Left colon (tissue), 2 donors: ENCODE measurements at places on chromosomes 12 and 14. TPM values are rescaled to one million over a fixed set of nuclear protein-coding genes. Genes with fewer than 3 reads are reported as not detected.
A peak's percentile ranks its signal among the peaks of the same experiment; 100 is the strongest.

GLIPR1L1 gene
- total RNA-seq: not detected

- no peak for DNase-seq
Observed at GRCh38 chr14:57209561-57209960, 59.1 kb downstream of the EXOC5 start.

- no peak for DNase-seq
Observed at GRCh38 chr12:131578828-131579470, 131.9 kb upstream of the SFSWAP start.

DNA sequence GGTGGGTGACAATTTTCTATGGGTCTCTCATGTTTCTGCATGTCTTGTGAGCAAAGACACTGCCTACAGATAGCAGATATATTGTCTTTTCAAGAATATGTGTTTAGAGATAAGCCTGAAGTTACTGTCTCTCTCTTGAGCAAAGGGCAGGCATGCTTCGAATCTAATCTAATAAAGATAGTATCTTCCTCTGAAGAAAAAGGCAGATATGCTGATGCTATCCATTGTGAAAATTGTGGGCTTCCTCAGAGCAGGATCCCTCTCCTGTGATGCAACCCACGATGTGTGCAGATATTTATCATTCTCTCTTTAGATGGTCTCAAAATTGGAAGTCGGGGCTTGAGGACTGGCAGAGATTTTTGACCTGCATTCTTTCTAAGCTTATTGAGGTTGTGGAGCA is 187.0 kb downstream of the DACT1 start:
- no peak for DNase-seq

MSI1 gene
- total RNA-seq: 7.4 TPM

DNA sequence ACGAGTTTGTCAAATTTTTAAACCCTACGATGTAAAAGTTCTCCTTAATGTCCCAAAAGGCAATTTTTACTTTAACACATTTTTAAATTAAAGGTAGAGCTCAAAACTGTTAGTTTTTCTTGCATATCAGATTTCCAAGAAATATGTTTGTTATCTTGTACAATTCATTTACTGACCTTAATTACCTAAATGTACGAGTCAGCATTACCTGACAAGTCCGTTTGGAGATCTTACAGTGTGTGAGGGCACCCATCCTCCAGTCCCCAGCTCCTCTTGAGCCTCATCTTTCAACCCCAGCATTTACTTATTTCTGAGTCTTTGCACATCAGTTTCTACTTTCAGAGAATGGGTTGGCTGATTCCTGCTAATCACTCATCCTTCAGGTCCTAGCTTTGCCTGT is 23.7 kb downstream of the PPM1H start:
- DNase-seq: no peak

DNA sequence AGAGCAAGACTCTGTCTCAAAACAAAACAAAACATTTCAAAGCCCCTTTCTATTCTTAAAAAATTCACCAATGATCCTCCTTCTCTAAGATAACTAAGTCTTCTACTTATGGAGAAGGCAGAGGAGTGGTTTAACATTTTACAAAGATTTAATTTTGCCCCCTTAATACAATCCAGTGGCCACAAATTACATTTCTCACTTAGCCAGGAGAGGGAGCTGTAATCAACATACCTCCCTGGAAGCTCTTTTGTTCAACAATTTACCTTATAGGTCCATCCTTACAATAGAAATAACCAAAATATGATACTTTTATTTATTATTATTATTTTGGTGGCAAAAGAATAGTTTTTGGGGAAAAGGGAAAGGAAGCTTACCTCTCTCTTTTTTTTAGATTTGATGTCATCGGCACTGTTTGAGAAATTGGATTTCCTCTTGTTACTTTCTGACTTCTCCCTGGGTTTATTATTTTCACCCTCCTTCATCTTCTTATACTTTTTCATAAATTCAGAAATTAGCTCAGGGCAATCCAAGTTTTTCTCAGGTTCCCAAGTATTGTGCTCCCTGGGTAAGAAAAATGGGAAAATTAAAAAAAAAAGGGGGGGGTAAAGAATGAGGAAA is 28.1 kb downstream of the CBX5 start:
- no peak for DNase-seq

- peak; percentile 26 for DNase-seq
Observed at GRCh38 chr12:49187184-49187583, 1.7 kb downstream of the TUBA1A start.

FGF6 gene
- total RNA-seq: not detected

DNA sequence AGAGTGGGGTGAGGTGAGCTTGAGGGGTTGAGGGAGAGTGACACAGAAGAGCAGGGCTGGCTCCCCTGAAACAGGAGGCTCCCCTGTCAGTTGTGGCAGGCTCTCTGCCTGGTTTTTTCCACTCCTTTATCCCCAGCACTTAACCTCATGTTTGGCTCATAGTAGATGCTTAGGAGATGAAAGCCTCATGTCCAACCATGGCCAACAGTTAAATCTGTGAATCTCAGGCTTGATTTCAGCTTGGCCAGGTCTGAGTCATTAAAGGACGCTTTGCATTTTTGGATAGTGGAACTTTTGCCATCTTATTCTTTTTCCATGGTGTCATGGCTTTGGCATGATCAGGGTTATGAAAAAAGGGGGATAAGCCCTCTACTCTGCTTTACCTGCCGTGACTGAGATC is 117.2 kb downstream of the CACNA1C start:
- no peak for DNase-seq

- DNase-seq: no peak
Observed at GRCh38 chr12:52798003-52798670, 2.2 kb upstream of the KRT3 start.

DNA sequence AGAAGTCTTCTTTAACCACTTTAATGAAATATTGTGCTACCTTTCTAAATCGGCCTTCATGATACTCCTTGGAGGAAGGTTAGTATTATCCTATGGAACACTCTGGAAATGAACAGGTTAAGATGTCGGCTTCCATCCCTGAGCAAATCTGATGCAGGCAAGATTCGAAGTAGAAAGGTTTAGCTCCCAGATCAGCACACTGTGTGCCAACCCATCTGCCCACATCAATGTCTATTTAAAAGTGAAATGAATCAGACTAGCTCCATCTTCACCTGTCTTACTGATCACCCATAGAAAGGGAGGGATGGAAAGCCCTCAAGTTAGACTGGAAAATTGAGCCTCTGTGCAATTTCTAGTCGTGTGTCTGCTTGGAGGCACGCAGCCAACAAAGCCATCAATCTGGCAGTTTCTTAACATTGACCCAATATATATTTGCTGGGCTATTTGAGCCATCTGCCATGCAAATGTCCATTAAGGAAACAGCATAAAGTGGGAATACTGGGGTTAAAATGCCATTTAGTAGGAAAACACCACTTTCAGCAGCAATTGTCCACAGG is 506.1 kb downstream of the RMST start:
- DNase-seq: no peak

EID3 gene
- 2.5 TPM for total RNA-seq

DNA sequence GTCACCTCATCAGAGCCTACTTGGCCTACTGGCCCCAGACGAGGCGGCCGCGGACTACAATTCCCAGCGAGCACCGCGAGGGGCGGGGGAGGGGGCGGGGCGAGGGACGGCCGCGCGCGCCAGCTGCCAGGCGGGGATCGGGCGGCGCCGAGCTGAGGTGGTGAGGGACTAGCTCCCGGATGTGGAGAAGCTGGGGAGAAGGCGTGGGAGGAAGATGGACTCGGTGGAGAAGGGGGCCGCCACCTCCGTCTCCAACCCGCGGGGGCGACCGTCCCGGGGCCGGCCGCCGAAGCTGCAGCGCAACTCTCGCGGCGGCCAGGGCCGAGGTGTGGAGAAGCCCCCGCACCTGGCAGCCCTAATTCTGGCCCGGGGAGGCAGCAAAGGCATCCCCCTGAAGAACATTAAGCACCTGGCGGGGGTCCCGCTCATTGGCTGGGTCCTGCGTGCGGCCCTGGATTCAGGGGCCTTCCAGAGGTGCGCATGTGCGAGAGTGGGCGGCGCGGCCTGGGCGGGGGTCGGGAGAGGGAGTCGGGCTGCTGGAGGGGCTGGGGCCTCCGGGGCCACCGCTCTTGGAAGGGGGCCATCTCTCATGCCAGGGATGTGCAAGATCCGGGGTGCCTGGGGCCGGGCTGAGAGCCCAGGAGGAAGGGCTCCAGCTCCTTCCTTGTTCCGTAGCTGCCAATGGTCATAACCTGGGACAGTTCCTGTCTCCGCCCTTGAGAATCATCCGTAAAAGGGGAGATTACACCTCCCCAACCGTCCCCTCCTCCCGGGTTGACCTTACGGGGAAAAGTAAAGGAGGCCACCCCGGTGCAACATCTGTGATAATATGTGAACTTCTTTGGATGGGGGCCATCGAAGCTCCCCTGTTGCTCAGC is at the start of gene CMAS:
TSS of gene CMAS (plus strand) at position 129 of the 878 bp plus-strand sequence. CDS start at position 215, 86 bp downstream.
- peak; percentile 86 for DNase-seq

INSM2 gene
- total RNA-seq: not detected

DNA sequence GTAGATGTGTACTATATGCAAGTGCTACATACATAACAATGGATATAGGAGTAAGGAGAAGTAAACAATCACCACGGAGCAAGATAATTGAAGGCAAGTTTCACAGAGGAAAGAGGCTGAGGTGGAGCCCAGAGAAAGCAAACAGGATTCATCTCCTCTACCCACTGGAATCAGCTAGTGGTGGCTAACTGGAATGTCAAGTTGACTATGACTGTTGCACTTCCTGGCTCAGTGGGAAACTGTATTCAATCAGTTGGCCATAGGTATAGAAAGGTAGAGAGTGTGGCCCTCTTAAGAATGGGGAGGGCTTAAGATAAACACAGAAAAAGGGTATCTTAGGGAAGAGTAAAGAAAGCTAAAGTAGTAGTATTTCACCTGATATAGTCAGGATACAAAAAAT is 62.4 kb downstream of the MAP4K5 start:
- no peak for DNase-seq

SRRM4 gene
- total RNA-seq: not detected

DNA sequence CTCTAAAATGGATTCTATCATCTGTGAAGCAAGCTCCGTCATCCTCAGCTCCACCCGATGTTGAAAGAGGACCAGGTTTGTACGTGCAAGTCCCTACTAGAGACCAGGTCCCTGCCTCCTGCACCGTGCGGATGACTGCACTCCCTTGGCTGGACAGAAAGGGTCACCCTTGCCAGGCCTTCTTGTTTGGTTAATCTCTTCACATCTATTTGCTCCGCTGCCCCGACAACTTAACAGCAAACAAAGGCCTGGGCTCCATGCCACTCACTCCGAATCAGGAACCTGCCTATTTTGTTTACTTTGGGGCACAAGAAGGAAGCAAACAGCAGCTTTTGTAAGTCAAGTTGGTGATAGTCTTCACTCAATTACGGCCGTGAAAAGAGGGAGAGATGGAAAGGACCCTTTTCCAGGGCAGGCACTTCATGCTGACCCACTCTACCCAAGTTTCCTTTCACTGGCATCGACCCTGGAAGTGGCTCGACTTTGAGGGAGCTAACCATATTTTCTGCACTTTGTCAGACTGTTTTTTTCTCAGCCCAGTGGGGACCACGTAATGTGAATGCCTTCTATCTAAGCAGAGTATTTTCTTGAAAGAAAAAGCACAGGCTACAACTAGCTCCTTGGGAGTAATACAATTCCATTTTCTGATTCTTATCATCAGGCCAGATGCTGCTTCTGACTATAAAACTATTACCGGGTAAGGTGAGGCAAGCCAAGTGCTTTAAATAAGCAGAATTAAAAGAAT is 202.6 kb downstream of the FOXN3 start:
- peak; percentile 56 for DNase-seq

GRCh38 chr14:74938531-74939495 is 15.8 kb upstream of the RPS6KL1 start:
- DNase-seq: no peak

DIO2 gene
- total RNA-seq: 1.1 TPM

DNA sequence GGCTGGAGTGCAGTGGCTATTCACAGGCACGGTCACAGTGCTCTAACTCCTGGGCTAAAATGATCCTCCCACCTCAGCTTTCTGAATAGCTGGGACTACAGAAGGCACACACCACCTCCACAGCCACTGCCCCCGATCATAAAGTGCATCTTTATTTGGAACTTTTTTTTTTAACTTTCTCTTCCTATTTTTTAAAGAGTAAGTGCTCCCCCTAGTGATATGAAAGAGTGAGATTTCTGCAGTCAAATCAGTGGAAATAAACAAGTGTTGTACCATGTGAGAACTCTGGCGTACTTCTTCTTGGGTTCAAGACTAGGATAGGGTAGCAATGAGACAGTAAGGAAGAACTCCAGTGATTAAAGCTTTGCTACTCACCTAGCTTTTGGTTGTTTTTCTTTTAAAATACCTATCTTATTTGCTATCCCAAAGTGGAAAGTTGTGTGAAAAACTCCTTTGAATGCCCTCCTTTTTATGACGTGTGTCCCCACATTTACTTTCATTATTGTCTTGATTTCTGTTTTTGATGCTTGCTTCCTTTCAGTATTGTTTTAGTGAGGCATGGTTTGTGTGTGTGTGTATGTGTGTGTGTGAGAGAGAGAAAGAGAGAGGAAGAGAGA is 6.6 kb downstream of the PPP4R4 start:
- no peak for DNase-seq

DNA sequence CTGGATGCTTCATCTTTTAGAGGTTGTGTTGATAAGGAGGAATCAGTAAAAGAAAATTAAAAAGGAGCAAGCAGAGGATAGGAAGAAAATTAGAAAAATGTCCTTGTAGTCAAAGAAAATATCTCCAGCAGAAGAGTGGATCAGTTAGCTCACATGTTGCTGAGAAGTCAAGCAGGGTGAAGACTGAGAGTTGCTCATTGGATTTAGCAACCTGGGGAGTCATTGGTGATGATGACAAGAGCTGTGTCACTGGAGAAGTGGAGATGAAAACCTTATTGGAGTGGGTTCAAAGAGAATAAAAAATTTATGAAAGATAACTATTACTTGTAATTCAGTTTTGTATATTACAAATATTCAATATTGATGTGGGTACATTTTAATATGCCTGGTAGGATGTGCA is 9.8 kb downstream of the FRMD6 start:
- DNase-seq: no peak

ARHGAP9 gene
- total RNA-seq: 11.4 TPM

USP5 gene
- total RNA-seq: 81.4 TPM

DNA sequence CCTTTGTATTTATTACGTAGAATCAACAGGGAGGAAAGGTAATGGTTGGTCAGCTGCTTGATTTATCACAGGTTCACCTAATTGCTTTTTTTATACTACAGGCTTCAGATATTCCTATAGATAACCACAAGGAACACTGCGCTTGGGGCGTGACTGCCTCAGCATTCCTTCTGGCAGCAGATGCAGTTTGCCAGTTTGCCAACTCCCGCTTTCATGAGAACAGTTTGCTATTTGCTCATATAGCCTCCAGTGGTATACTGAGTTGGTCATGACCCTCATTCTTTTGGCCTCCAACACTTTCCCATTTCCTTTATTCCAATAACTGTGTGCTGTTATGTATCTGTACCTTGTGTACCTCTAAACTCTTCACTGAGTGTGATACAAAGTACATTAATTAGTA is 38.6 kb upstream of the ACSM4 start:
- DNase-seq: no peak

GRCh38 chr14:37932481-37932880 is 275.2 kb upstream of the SSTR1 start:
- DNase-seq: no peak

- DNase-seq: no peak
Observed at GRCh38 chr14:93268406-93268805, 61.4 kb downstream of the UBR7 start.

GRCh38 chr14:58817846-58818245 is 180.1 kb downstream of the DACT1 start:
- no peak for DNase-seq

DBX2 gene
- total RNA-seq: not detected

GRCh38 chr14:99982537-99983250 is 82.5 kb upstream of the EVL start:
- DNase-seq: peak; percentile 30

- DNase-seq: no peak
Observed at GRCh38 chr12:73529954-73530353, 1007.7 kb upstream of the ATXN7L3B start.

- no peak for DNase-seq
Observed at GRCh38 chr14:52089218-52089617, 20.4 kb upstream of the NID2 start.
